ENCODE measurements at places on chromosomes 11 and 22.

GRCh38 chr11:31845331-31845730 is 34.2 kb upstream of the PAX6 start:
- no peak for DNase-seq

DNA sequence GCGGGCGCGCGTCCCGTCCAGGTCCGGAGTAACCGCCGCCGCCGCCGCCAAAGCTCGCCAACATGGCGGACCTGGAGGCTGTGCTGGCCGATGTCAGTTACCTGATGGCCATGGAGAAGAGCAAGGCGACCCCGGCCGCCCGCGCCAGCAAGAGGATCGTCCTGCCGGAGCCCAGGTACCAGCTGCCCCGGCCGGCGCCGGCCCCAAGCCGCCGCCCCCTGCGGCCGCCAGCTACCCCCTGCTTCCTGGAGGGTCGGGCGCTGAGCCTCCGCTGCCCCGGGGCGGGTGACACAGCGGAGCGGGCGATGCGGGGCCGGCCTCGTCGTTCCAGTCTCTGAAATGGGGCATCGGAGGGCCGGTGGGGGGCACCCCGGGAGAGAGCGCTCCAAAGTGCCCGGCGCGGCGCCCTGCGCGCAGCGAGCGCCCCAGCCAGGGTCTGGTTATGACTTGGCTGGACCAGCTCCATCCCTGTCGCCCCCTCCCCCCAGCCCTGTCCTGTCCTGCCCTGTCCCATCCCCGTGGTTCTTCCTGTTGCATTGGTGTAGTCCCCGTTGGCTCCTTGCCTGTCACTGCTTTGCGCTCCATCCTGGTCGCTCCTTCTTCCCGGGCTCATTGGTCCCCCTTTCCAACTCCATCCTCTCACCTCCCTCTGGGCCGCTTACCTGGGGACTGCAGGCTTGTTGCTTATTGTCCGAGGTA is 653 bp downstream of the GRK3 start:
- DNase-seq: peak; percentile 79

DNA sequence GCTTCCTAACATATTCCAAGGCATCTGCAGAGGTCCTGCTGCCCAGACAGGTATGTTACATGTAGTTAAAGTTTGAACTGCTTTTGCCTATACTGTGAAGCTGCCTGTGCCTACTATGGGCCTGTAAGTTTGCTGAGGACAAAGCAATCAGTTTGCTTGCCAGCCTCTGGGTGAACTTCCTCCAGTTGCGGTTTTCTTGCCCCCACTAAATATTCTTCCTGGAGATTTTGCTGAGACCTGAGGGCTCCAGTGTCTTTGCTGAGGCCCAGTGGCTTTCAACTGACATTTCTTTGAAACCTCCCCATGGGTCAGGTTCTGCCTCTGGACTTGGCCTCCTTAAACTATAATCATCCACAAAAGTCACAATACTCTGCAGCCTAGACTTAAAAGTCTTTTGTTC is 29.6 kb upstream of the MMP20 start:
- DNase-seq: no peak

GRCh38 chr22:44023404-44024287 is 456 bp upstream of the PARVB start:
- peak; percentile 79 for DNase-seq

GRCh38 chr11:47946682-47947559 is 33.4 kb upstream of the PTPRJ start:
- DNase-seq: no peak

GRCh38 chr11:119266517-119267255 is 50.2 kb downstream of the MCAM start:
- no peak for DNase-seq

DNA sequence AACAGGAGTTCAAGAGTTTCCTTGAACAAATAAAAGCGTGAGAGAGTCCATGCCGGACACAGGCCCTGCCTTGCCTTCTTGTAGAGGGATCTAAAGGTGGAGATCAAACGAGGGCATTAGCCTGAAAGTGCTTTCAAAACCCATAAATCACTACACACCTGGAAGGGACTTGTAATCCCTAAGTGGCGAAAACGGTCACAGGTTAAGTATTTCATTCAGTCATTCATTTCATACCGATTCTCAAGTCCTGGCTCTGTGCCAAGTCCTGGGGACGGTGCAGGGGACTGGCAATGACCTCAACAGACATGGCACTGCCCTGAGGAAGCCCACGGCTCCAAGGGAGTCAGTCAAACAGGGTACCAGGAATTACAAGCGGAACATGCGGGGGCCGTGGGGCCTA is 26.6 kb downstream of the ELFN2 start:
- DNase-seq: no peak

- DNase-seq: no peak
Observed at GRCh38 chr11:121341609-121342008, 49.0 kb downstream of the SC5D start.

DNA sequence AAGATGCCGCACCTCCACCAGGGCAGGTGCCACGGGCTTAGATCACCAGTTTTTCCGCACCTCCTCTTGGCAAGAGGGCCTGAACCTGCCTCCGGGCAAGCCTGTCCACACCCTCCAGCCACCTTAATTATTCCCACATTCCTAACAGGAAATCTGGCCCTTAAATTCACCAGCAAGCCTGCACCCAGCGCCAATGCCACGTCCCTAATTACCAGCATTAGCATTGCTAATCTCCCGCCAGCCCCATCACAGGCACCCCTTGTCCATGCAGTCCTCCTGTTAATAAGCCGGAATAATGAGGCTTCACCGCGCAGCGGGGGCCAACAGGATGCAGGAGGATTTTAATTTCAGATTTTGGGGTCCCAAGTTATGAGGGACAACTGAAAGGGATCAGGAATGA is 69.7 kb downstream of the PHF21B start:
- DNase-seq: no peak

GRCh38 chr22:23408321-23408720 is 171.8 kb downstream of the IGLL1 start:
- DNase-seq: no peak

DNA sequence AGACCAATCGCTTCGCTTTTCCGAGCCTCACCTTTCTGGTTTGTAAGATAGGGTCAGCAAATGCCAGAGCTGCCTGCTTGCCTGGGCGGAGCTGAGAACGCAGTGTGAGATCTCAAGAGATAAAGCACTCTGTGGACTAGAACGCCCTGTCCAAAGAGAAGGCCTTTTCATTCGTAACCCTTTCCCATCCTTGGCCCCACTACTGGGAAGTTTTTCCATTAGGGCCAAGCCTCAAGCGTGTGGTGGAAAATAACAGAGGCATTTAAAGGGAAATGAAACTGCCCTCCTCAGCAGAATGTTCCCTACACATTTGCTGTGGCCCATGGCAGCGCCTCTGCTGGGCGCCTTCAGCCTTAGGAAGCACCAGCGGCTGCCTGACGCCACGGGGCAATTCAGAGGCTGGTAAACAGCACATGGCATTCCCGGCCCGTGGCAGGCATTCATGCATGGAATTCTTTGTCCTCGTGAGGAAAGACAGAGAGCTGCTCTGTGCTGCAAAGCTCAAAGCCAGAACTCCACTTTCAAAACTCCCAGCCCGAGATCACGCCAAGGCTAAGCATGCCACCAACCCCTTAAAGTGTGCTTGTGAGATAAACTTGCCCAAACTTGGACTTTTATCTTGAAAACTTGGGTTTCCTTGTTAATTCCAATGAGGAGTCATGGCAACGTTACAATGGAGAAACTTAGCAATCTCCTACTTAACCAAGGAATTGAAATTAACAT is 38.1 kb downstream of the AHNAK start:
- DNase-seq: peak; percentile 86

- no peak for DNase-seq
Observed at GRCh38 chr22:20725987-20726558, 47.8 kb upstream of the SERPIND1 start.

DNA sequence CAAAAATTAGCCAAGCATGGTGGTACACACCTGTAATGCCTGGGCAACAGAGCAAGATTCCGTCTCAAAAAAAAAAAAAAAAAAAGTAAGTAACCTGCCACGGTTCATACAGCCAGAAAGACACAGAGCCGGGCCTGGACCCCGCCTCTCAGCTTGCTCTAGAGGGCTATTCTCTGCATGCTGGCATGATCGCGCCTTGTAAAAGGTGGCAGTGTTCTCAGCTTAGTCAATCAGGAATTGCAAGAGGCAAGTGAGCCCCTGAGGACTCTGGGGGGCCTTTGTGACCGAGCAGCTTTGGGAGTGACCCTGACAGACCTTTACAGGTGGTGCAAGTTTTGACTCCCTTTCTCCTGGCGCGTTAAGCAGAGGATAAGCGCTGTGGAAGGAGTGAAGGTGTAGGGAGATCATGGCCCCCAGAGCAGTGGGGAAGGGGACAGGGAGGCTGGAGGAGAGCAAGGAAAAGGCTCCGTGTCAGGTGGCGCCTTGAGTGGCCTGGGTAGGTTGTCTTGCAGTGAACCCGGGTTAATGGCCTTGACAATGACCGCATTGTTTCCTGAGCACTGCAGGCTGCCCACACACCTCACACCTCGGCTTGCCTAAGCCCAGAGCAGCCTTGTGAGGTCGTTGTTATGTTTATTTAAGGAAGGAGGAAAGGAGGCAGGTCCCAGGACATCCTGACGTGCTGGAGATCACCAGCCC is 48.9 kb downstream of the CDPF1 start:
- no peak for DNase-seq

GRCh38 chr11:100888836-100889235 is 201.7 kb downstream of the ARHGAP42 start:
- no peak for DNase-seq

GRCh38 chr11:60164550-60165075 is 18.3 kb downstream of the MS4A6A start:
- DNase-seq: no peak

GRCh38 chr22:30265823-30266444 is 717 bp downstream of the OSM start:
- no peak for DNase-seq

- no peak for DNase-seq
Observed at GRCh38 chr11:117992620-117993019, 6.4 kb downstream of the IL10RA start.

DNA sequence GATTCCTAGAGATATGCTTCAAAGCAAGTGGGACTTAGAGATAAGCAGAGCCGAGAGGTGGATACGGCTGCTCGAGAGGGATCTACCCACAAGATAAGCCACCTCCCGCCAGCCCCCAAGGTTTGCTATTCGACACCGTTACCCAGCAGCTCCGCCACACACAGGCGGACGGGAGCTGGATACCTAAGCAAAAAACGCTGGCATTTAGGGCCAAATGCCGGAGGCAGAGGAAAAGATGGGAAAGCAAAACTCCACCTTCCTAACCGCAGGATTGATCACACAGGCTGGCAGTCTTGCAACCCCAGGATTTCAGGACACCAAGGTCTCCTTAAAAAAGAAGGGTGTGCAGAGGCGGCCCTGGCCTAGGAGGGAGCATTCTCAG is 709 bp downstream of the FTH1 start:
- DNase-seq: peak; percentile 46

GRCh38 chr11:15215005-15215404 is 100.3 kb downstream of the INSC start:
- DNase-seq: no peak

GRCh38 chr11:118211006-118211405 is 13.8 kb downstream of the JAML start:
- no peak for DNase-seq

DNA sequence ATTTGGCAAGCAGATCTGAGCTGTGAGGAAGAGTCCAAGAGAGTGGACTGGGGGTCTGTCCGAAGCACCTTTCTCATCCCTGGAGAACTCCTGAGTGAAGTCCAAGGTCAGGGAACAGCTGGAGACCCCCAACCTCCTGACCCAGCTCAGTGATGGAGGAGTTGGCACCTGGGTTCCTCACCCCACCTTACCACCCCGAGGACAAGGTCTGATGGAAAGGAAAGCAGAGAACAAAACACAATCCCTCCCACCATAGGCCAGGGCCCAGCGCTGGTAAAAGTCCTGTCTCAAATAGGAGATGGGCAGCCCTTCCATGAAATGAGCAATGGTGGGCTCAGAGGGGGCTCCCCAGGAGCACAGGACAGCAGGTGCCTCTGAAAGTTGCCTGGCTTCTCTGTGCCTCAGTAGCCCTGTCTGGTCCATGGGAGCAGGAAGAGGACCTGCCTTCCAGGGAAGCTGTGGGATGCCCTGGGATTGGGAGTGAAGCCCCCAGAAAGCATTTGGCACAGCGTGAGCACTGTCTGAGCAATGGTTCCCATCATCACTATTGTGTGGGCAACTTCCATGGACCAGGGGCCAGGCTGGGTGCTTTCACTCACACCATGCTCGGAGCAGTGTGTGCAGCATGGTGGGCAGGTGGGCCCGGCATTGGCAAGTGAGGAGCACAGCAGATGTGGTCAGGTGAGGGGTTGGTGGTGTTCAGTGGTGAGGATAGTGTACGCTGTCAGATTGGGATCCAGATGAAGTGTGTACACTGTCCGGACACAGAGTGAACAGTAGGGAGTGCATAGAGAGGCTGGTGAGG is 7.5 kb downstream of the TRIM29 start:
- no peak for DNase-seq

DNA sequence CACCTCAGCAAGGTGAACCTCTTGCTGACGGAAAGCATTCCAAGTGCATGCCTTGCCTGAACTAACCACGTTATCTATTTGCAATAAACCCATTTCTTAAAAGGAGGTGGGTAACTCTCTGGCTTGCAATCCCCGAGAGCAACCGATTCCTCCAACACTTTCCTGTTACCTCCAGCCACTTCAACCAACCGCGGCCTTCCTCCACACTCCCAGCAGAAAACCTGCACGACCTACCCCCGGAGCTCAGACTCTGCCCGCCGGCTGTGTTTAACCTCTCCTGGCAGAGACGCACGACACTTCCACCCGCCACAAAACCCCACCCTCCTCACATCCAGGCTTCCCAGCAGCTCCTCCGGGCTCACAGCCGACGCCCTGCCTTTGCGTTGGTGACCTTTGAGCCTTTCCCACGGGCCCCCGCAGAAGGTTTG is 708 bp downstream of the SCO2 start:
- no peak for DNase-seq

GRCh38 chr11:64415286-64415685 is 56.3 kb downstream of the RPS6KA4 start:
- DNase-seq: no peak

DNA sequence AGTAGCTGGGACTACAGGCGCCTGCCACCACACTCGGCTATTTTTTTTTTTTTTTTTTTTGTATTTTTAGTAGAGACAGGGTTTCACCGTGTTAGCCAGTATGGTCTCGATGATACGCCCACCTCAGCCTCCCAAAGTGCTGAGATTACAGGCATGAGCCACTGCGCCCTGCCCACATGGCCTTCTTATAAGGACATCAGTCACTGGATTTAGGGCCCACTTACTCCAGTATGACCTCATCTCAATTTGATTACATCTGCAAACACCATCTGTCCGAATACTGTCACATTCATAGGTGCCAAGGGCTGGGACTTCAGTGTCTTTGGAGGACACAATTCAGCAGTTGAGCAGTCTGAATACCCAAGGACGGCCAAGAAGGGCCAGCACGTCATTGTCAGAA is 8.2 kb upstream of the PRR5 start:
- DNase-seq: no peak

DNA sequence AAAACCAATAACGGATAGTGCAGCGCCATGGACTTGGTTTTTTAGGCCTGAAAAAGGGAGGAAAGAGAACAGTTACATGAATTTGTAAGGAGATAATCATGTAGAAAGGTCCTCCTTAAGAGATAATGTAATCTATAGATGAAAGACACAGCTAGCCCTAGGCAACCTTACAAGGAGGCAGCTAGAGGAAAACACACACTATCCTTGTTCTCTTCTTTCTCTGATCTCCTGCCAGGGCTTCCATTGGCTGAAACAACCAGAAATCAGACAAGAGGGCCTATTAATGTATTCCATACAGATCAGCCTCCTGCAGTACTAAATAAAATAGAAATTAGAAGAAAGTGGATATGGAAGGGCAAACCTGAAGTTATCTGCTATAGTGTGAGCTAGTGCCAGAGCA is 53.0 kb downstream of the KCNA4 start:
- no peak for DNase-seq

Data from retina (tissue), 1 donor.